ENCODE measurements at places on chromosomes 7 and 10.

DNA sequence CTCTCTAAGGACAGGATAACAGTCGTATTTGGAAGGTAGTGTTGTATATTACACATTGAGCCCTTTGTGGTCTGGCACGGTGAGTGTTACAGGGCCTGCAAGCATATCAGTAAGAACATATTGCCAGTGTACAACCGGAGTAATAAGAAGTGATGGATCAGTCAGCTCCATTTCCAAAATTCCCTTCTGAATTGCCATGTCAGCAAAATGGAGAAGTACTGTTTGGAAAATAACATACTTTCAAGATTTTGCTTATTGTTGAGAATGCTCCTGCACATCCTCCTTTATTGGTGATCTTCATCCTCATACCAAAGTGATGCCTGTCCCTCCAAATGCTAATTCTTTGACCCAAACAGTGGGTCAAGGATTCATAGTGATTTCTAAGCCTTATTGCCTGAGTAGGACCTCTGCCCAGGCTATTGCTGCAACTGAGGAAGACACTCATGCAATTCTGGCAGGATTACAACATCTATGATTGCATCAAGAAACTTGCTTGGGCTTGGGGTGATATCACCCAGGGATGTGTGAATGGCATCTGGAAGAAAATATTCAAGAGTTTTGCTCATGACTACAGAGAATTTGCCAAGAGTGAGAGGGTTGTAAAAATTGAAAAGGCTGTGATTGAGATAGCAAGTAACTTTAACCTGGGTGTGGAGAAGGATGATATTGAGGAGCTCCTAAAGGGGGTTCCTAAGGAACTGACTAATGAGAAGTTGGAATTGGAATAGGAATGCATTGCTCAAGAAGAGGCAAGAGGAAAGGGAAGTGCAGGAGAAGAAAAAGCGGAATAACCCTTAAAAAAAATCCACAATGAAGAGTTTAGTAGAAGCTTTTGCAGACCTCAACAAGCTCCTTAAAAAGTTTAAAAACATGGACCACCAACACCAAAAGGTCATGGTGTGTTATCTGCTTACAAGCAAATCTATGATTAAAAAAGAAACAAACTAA, 452.2 kb upstream of the SORCS1 start:
- DNase-seq, result no peak

- DNase-seq, result no peak
Observed at GRCh38 chr7:45578467-45578866, 4.3 kb downstream of the ADCY1 start.

- no peak for DNase-seq
Observed at GRCh38 chr7:16795624-16796023, 9.2 kb downstream of the AGR2 start.

DNA sequence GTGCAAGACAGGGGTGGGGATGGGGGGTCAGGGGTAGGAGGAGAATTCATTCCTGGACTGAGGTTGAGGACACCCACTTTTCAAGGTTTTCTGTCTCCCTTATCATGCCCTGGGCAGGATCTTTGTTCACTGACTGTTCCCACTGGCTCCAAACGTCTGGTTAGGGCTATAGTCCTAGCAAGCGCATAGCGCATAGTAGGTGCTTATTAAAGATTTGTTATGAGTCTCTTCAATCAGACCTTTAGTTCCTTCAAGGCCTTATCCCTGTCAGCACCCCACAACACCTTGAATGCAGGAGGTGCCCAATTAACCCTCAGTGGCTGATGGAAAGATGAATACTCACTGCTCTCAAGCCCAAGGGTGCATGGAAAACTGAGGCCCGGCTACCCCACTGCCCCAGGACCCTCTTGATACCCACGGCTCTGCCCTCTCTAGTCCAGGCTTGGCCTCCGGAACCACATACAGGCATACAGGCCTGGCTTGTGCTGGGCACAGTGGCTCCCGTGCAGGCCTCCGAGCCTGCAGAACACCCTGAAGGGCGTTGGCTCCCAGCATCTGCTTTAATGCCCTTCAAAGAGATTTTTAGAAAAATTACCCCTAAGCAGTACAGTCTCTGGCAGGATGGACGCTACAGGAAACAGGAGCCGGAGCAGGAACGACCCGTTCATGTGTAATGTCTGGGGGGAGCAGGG, 177.7 kb downstream of the SH3PXD2A start:
- no peak for DNase-seq

GRCh38 chr7:30514776-30515175, 10.1 kb upstream of the GGCT start:
- no peak for DNase-seq

- no peak for DNase-seq
Observed at GRCh38 chr10:19815036-19815730, 1.0 kb upstream of the PLXDC2 start.

- DNase-seq, result no peak
Observed at GRCh38 chr7:56471811-56472210, 355.6 kb upstream of the NUPR2 start.

GRCh38 chr7:6227294-6227846, 45.1 kb downstream of the CYTH3 start:
- no peak for DNase-seq

DNA sequence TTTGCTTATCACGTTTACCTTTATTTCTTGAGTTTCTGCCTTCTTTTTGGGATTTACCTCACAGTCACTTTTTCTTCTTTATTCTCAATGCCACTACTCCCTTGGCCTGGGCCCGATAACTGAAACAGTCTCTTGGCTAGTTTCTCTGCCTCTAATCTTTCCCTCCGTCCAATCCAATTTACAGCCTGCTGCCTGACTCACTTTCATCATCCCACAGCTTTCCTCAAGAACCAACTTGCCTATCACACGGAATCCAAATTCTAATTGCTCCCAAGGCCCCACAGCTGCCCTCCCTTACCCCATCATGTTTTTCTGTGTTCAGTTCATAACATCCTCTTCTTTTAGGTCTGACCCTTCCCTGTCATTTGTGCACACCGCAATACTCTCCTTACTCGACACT, 121.4 kb downstream of the HIPK2 start:
- no peak for DNase-seq

DNA sequence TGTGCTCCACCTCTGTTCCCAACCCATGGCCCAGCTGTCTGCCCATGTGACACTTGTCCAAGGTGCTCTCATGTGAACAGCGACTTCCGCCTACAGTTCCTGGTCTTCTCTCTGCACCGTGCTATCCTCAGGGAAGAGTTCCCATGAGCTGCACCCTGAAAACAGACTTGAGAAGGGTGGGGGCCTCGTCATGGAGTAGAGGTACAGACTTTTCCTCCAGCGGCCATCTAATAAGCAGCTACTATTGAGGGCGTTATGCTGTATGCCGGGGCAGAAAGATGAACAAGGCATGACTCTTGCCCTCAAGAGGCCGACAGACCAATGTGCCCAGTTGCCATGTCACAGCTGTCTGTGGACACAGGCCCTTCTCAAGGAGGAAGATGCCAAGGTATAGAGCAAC, 25.4 kb upstream of the LYZL1 start:
- DNase-seq, result no peak

DNA sequence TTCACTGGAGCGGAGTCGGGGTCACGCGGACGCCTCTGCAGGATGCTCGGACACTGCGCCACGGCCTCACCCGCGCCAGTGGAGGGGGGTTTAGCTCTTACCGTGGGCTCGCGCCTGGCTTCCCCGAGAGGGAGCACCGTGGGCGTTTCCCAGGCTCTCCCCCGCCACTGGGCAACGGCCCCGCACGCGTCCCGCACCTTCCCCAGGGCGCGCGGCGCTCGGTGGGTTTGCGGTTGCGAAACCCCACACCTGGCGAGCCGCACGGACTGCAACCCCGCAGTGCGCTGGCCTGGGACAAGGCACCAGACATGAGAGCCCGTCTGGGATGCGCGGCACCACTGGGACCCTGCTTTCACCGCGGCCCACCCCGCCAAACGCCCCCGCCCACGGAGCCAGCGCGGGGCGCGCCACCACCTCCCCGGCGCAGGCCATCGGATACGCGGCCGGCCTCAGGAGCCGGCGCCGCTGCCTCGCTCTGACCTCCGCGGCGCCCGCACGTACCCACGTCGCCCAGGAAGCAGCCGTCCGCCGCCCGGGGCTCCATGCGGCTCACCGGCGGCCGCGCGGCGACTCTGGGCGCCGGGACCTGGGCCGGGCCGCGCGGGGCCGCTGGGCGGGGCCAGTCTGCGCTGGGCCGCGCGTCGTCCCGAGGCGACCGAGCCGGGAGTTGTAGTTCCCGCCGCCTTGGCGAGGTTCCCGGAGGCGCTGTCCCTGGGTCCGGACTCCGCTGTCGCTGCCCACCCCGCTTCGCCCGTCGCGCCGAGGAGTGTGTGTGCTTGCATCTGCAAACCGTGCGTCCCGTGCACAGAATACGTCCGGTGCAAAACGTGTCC, at the start of gene ASB13:
Gene ASB13 (minus strand): TSS at position 588 of the 833 bp plus-strand sequence. CDS start 44 bp downstream, at position 544.
- no peak for DNase-seq

DNA sequence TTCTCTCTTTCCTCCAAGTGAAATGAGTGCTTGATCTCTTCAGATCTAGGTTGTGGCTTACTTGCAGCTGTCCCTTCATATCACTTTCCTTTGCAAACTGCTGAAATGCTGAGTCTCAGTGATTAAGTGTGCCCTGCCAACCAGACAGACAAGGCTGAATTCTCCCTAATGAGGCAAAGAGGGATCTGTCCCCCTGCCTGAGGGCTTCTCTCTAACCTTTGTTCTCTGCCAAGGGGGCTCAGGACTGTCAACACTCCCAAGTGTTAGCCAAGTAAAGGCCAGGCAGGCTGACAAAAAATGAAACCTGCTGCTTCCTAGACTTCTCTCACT, at the start of gene MSS51:
Gene MSS51 (minus strand): TSS at position 24 of the 330 bp plus-strand sequence. CDS start 5,277 bp downstream, outside the sequence.
- no peak for DNase-seq

DNA sequence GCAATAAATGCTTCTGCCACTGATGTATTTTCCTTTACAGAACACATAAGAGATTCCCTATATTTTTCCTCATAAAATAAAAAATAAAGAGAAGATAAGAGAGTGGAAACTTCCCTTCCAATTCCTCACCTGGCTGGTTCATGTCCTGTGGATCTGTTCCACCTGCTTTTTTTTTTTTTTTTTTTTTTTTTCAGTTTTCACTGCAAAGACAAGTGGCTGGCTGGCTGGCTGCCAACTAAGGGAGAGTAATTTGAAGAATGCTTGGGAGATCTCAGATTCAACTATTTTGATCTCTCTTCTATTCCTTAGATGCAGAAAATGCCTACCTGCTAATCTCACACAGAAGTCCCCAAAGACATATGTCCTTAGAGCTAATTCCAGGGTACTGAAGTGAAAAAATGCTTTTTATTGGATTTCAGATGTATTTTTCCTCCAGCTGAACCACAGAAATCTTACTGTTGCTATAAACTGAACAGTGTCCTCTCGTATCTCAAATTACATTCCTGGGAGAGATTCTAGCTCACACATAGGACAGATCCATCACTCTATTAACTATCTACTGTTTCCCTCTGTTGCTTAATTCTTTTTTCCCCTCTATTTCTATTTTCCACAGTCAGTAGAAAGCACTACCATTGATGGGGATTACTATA, 120.8 kb downstream of the NRCAM start:
- no peak for DNase-seq

DNA sequence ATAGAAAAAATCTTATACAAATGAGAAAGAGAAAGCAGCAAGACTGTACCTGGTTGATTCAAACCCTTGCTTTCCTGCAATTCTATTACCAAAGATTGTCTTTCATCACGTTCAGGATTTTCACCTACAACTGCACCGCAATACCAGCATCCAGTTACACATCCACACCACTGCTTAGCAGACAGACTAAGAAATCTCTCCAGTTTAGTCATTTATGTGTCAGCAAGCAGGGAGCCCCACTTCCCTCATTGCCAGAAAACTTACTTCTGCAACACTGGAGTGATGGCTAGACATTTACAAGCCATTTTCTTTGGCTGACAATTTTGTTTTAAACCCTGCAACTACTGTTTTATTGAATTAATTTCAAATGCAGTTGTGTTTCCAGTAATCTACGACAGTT, 359.6 kb upstream of the MEOX2 start:
- DNase-seq, result no peak

GRCh38 chr7:33849004-33849403, 56.3 kb upstream of the BMPER start:
- DNase-seq, result no peak

DNA sequence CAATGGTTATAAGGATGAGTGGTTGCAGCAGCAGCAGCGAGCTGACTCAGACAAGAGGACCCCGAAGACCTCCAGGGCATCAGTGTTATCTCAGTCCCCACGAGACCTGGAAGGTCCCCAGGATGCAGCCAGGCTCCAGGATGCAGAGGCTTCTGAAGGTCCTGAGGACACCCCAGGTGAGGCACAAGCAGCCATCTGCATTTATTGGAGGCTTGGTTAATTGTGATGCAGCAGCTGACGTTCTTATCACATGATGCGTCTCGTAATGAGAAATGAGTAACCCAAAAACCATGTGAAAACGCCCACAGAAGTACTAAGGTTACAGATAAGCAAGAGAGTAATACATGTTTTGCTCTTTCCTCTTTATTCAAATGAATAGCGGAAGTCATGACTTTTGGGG, 17.4 kb downstream of the C7orf57 start:
- DNase-seq, result no peak

DNA sequence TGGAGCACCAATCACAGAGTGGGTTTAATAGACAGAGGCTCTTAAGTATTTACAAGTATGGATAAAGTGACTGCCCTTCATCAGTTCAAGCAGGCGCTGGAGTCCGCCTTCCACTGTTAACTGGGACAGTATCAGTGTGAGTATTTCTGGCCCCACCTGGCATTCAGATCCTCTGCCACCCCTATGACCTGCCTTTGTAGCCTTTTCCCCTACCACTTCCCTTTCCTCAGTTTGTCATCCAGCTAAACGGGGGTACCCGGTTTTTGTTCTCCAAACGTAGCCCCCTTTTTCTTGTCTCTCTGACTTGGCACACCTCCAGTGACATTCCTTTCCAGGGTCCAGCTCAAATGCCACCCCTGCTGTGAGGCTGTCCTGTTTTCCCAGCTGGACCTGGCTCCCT, 134.4 kb downstream of the SNX10 start:
- no peak for DNase-seq

GRCh38 chr7:28701731-28702130, 256.4 kb downstream of the TRIL start:
- DNase-seq, result no peak

DNA sequence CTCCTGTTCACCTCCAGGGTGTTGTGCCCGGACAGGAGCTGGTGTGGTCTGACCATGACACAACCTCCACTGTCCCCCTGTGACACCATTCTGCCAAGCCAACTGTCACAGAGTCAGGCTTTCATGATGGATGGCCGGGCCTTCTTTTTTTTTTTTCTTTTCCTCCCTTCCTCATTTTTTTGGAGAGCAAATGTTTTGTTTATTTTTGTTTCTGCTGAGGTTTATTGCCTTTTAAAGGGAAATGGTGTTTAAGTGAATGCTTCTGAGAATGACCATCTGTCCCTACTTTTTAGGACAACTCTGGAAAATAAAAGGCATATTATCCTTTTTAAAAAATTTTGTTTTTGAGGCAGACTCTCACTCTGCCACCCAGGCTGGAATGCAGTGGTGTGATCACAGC, 115.1 kb upstream of the NPS start:
- no peak for DNase-seq
